ENCODE measurements at places on chromosomes 6 and 20.

DNA sequence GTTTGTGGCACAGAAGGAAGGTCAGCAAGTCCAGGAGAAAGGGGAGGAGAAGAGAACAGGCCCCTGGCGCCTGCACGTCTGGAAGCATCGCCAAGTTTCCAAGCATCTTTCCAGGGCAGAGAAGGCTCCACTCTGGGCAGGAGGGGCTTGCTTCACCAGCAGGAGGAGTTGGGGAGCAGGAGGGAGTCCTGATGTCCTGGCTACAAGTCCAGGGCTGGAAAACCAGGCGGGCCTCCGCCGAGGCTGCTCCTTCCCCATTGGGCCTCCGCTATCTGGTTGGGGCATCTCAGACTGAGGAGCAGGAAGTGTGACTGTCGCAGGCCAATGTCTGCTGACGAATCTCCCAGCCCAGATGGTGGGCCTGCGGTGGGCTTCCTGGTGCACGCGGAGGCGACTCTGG, 421.9 kb downstream of the PREX1 start:
- DNase-seq, result no peak

- DNase-seq, result no peak
These were observed 13.8 kb upstream of the TFB1M start for GRCh38 chr6:155328074-155328538.

DNA sequence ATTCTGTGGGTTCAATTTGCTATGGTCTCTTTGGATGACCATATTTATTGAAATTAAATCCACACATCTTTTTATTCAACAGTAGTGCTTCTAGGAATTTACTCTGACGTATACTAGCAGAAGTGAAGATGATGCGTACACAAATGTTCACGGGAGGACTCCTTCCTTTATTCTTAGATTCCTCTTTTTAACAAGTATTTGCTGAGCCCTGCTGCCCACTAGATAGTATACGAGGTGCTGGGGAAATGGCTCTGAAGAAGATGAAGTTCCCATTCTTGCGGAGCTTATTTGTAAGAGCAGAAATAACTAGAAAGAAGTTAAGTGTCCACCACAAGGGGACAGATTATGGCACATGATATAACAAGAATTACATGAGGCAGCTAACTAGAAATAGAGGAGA, 145.2 kb downstream of the DOK5 start:
- no peak for DNase-seq

- no peak for DNase-seq
These were observed 420.9 kb upstream of the PLCB4 start for GRCh38 chr20:8647961-8648441.

GRCh38 chr6:527989-528673, 128.8 kb downstream of the HUS1B start:
- no peak for DNase-seq

- no peak for DNase-seq
These were observed 110.1 kb downstream of the SNX5 start for GRCh38 chr20:17858450-17859001.

DNA sequence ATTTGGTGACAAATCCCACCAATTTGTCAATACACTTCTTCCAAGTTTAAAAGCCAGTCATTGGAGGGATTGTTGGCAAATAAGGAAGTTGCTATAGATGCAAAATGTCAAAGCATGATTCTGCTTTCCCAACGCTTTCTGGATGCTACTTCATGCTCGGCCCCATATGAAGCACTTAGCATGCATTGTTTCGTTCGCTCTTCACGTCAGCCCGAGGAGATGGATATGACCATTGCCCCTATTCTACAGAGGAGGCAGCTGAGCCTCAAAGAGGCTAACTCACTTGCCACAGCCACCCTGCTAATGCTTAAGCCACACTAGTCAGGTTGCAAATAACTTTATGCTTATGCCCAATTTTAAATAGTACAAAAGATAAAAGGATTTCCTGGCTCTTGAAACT, 2.8 kb upstream of the NXT1 start:
- no peak for DNase-seq

DNA sequence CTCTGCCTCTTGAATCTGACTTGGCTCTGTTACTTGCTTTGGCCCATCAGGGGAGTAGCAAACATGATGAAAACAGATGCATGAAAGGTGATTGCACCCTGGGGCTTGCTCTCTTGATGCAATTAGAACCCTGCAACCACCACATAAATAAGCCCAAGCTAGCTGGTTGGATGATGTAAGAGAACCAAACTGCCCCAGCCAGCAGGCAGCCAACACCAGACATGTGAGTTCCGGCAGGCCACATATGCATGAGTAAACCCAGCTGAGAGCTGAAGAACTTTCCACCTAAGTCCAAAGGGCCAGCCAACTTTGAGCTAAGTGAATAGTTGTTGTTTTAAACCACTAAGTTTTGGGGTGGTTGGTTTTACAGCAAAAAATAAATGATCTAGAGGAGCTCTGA, 268.4 kb downstream of the FARS2 start:
- no peak for DNase-seq

DNA sequence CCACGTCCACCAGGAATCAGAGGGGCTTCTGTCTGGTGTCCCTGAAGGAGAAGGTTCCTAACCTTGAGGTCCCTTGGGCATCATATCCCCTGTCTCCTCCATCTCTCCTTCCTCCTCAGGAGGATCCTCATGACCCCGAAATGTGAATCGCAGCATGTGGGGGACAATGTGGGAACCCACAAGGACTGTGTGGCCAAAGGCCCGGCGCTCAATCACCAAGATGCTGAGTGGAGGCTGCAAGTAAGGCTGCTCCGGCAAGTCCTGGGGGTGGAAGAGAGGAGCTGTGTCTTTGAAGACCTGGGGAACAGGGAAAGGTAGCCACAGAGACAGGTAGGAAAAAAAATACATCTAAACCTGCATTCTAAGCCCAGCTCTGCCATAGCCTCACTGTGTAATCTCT, 36.4 kb upstream of the SPAG4 start:
- DNase-seq, result no peak

- DNase-seq, result no peak
These were observed 69.3 kb upstream of the STMND1 start for GRCh38 chr6:17032590-17032987.

DNA sequence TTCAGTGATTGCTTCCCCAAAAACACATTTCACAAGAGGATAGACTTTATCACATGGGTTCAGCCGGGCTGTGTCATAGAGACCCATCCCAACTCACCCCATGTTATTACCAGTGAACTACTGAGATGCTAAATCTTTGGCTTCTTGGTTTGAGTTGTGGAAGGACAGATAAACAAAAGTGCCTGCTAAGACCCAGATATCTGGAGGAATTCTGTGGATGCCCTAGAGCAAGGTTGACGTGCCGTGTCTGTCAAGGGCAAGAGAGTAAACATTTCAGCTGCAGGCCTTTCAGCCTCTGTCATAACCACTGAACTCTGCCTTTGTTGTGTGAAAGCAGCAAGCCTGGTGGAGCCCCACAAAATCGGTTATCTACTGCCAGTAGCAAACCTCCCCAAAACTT, 11.2 kb upstream of the THBD start:
- DNase-seq, result no peak

DNA sequence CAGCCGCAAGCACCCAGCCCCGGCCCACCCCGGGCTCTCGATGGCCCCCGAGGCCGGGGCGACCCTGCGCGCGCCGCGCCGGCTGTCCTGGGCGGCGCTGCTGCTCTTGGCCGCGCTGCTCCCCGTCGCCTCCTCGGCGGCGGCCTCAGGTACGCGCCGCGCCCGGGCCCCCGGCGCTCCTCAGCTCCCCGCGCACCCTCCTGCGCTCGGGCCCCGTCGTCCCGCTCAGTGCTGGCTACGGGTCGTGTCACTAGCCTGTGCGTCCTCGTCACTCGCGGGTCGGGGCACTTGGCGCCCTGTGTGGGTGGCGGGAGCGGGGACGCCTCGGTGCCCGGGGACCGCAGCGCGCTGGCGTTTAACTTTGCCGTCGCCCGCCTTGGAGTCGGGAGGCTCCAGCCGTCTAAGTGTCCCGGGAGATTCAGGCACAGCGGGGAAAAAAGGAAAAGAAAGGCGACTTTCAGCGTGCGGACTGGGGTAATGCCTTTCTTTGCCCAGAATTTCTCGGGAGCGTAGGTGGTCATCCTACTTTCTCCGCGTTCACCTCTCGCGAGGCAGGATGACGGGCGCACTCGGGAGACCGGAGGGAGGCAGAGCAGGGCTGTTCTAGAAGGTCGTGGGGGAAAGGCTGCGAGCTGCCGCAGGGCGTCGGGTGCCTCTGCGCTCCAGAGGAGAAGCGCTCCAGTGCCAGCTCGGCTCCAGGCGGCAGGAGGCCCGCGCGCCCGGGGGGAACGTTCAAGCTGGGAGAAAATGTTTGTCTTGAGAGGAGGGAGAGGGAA, 545 bp downstream of the FNDC1 start:
- no peak for DNase-seq

GRCh38 chr20:45254383-45255262, at the start of gene SLPI:
SLPI (minus strand) TSS chr20:45254564; CDS start chr20:45254543, 21 bp downstream.
- DNase-seq, result no peak

DNA sequence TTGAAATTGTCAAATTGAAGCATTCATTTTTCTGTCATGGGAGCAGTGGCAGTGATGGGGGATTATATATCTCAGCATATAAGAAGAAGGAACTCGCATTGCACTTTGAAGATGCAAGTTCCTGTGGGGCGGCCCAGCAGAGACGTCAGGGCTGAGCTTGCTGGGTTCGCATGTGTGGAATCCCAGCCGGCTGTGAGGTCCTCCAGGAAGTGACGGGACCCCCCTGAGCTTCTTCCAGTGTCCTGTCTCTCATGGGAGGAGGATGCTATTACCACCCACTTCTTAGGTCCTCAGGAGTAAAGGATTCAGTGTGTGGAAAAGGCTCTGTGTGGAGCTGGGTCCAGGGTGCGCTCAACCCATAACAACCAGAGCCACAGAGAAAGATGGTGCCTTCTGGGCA, 201.2 kb downstream of the CDH4 start:
- DNase-seq, result no peak

- no peak for DNase-seq
These were observed 44.4 kb upstream of the SIM1 start for GRCh38 chr6:100509101-100509500.

- no peak for DNase-seq
These were observed 308.2 kb upstream of the THEMIS start for GRCh38 chr6:128208851-128209580.

DNA sequence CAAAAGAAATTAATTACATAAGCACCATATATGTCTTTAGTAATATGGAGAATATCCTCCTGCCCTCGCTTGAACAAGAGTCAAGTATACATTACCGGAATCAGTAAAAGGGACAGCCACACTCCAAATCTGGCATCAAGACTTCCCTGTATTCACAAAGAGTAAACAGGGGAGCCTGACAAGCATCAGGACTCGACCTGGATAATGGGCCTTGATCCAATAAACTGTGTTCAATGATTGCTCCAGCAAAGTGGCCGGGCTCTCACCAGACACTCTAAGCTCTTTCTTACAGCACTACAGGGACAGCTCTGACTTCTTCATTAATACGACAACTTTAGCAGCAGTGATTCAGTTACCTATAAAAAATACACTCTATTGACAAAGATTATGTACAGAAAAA, 307.9 kb upstream of the POU3F2 start:
- DNase-seq, result no peak

- no peak for DNase-seq
These were observed at the start of gene SNAP25 for GRCh38 chr20:10218536-10219451. SNAP25 (plus strand) TSS chr20:10218830; CDS start chr20:10275492, 56,662 bp downstream.

GRCh38 chr6:125759959-125760457, 10.6 kb downstream of the HEY2 start:
- no peak for DNase-seq

GRCh38 chr6:15573384-15573783, 89.4 kb downstream of the DTNBP1 start:
- no peak for DNase-seq

- DNase-seq, result no peak
These were observed 364.9 kb upstream of the IRAK1BP1 start for GRCh38 chr6:78502386-78502887.

DNA sequence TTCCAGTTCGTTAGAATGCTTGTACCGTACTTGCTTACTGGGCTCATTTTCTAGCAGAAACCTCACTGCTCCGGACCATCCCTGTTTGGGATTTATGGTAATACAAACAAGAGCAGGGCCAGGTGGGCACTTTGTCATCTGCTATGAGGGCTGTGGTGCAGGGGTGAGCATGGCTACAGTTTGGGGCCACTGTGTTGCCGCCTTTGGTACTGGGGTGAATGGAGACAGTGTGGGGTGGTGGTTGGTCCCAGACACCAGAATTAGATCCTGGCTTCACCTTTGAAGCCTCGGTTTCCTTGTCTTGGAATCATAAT, 95.0 kb downstream of the TOX2 start:
- no peak for DNase-seq

DNA sequence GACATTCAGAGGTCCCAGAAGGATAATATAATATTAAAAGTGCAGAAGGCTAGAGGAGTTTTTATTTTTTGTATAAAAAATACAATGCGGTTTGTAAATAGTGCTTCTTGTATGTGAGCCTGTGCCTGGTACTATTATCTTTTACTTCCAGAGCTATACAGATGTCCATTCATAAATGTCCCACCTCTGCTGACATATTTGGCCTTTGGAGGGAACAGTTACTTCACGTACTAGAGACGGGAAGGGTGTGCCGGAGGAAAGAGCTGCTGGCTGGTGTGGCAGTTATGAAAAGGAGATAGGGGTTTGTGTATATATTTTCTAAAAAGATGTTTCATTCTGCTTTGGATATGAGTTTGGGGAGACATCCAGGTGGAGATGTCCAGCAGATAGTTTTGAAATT, 8.8 kb downstream of the CD109 start:
- no peak for DNase-seq

- DNase-seq, result no peak
These were observed 108.2 kb upstream of the NFATC2 start for GRCh38 chr20:51650685-51651134.

DNA sequence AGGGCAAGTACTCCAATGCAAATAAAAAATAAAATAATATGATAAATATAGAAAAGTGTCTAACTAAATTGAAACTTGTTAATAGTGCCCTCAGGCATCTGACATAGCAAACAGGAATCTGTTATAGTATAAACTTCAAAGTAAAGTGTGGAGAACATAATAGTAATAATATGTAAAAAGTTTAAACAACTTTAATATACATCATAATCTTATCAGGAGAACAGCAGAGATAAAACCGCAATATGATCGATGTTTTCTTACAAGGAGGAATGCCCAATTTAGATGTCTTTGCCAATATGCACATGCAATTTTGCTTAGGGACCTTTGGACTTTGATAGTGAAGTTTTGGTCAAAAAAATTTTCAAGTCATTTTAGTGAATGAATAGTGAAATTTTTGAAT, 514.8 kb upstream of the IMPG1 start:
- no peak for DNase-seq

DNA sequence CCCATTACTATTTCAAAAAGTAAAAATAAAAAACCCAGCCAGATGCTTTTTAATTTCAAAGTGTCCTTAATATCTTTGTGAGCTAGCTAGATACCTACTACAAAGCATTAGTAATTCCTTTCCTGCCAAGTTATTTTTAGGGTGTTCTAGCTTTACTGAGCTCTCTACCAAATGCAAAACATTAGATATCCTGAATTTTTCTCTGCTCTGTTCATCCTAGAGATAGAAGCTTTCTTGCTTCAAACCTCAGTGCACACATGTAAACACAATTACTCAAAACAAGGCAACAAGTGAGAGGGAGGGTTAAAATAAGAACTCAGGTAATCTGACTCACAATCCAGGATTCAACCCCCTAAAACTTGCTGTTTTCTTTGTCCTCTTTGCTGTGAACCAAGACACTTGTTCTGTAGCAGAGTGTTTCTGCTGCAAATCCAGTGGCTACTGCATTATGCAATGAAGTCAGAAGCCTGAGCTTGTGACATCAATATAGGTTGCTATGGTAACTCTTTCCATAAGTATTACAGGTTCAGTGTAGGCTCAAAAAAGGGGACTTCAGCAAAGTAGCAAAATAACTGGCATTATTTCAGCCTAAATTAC, 72.6 kb upstream of the STXBP5 start:
- no peak for DNase-seq

GRCh38 chr20:48184229-48184628, 398.9 kb upstream of the SULF2 start:
- no peak for DNase-seq

All from stimulated activated CD8-positive, alpha-beta memory T cell treated with anti-CD3 and anti-CD28 coated beads, Interleukin-4, amount 100 ng/mL, for 1 hour (primary cell).